ENCODE measurements at places on chromosomes 6 and 20.

DNA sequence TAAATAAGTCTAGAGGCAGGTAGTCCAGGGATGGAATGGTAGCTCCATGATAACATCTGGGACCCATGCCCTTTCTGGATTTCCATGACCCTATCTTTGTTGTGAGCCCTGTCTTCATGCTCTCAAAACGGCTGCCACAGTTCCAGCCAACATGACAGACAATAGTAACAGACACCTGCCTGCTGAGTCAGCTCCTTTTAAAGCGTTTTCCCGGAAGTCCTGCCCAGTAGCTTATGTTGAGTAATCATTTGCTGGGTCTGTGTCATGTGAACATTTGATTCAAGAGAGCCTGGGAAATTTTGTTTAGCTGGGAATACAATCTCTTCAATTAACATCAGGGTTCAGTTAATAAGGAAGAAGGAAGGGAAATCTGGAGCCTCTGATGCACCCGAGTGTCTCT lies 262.2 kb upstream of the SULF2 start:
- DNase-seq = no peak

DNA sequence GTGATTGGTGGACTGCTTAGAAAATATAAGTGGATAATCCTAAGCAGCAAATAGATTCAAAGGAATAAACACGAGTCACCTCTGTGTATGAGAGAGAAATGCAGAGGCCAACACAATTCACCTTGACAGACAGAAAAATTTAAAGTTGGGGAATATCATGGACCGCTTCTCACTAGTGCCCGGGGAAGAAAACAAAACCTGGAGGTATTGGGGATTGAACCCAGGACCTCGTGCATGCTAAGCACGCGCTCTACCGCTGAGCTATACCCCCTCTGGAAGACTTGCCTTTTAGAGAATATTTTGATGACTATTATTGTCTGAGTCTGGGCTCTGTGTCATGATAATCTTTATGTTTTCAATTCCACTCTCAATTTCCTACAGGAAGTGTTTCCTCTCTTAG lies 111.9 kb downstream of the TRIM27 start:
- DNase-seq = no peak

GRCh38 chr6:79764747-79765146 lies 133.6 kb downstream of the SH3BGRL2 start:
- no peak for DNase-seq

GRCh38 chr6:105874835-105875626 lies 211.1 kb upstream of the PRDM1 start:
- DNase-seq = no peak

DNA sequence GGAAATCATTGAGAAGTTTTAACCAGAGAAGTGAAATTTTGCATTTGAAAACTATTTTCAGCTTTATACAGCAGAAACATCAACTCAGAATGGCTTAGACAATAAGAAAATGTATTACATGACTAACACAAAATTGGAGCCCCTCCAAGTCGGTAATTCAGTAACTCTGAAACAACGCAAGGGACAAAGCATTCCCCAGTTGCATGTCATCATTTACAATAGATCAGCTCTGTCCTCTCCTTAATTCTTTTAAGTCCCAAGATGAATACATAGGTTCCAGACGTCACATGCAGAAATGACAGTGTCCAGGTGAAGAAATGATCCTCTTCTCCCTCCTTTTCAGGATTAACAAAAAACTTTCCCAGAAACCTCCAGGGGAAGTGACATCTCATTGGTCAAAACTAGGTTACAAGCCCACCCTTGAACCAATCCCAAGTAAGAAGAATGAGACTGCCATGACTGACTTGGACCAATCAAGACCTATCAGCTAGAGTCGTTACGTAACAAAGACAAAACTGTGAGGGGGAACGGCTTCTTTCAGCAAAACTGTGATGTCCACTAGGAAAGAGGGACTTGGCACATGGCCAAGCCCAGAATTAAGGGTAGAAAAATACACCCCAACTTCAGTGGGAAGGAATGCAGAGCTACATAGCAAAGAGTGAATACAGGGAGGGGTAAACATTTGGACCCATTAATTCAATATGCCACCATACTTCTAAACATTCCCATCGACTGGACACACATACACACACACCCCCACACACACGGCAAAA lies 149.8 kb upstream of the PRND start:
- DNase-seq = no peak

DNA sequence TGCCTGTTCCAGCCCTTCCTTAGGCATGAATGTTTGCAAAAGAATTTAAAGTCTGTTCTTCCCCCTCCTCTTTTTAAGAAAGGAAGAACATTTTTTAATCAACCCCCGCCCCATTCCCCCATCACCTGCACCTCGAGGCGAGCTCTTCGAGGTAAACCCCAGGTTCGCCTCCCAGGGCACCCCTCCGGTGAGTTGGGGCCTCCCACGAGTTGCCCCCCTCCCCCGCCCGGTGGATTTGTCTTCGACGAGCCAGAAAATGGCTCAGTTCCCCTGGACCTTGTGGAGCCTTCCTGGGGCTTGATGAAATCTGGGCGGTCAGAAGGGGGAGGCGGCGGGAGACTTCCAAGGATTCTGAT lies 256 bp upstream of the OVOL2 start:
- no peak for DNase-seq

DNA sequence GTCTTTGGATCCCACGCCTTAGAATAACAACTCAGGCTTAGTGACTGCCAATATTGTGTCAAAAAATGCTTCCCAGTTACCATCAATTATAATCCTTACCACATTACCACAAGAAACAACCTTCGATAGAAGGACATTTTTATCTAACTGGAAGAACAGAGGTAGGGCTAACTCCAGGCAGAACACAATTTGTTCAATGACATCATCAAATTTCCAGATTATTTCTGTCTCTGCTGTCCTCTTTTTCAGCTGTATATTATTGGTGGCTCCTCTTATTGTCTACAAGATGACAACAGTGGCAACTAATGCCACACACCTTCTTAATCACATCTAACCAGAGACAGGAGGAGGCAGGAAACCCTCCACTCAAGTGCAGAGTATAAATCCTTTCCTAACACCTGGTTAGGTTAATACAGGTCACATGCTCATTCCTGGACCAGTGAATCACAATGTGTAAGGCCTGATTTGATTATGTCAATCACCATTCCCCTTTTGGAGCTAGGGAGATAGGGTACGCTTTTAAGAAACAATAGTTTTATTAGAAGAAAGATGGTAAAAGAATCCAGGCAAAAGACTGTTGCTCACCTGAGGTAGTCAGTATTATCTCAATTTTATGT lies 18.0 kb downstream of the KHDC1L start:
- DNase-seq = no peak

DNA sequence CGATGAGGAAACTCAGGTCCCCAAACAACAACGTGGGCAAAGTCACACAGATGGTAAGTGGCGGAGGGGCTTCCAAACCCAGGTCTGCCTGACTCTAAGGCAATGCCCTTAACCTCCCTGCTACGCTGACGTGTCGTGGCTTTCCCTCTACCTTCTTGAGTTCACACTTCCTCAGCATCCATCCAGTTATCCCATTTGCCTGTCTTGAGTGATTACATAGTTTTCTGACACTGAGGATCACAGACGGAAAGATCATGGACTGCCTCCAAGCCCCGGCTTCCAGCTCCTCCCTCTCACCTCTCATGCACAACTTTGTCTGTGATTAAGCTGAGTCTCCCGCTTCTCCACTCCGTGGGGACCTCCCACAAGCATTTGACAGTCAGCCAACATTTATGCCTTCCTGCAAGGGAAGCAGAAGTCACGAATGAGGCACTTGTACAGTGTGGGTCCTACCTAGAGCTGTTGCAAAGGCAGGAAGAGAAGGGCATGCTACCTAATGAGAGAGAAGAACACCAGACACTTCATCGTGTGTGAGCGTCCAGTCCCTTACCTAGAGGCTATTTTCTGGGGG lies 33.8 kb downstream of the TBC1D7 start:
- no peak for DNase-seq

- DNase-seq = no peak
These were observed at the start of gene GABRR1 for GRCh38 chr6:89217299-89217910. Gene GABRR1 (minus strand): TSS chr6:89217358. CDS start chr6:89217322, 36 bp downstream.

DNA sequence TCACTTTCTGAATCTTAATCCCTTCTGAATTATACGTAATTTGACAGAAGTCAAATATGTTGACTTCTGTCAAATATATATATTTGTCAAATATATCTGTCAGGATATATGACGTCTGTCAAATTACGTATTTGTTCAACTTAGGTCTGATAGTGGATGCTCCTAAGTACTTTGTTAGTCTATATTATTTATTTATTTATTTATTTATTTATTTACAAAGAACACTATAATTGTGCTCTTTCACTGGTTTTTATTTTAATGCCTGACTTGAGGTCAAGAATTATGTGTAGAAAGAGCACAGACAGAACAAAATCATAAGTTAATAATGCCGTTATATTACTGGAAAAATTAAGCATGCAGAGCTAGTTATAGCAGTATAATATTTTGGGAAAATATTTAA lies 81.2 kb downstream of the UST start:
- no peak for DNase-seq

DNA sequence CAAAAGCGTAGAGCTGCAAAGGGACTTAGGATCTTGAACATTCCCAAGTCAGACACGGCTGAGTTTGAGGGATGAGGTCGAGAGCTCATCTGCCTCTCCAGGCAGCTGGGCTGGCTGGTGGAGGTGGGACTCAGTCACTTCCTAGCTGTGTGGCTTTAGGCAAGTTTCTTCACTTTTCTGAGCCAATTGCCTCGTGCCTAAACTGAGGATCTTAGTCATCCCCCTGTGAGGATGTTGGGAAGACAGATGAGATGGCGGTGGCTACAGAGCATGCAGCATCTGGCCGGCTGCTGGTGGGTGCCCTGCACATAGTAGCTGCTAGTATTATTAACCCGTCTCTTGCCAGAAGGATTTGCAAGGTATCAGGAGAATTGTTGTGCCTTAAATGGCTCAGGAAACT lies 27.5 kb downstream of the TFAP2C start:
- DNase-seq = no peak

- DNase-seq = no peak
These were observed 217.2 kb upstream of the FOXA2 start for GRCh38 chr20:22801528-22801927.

DNA sequence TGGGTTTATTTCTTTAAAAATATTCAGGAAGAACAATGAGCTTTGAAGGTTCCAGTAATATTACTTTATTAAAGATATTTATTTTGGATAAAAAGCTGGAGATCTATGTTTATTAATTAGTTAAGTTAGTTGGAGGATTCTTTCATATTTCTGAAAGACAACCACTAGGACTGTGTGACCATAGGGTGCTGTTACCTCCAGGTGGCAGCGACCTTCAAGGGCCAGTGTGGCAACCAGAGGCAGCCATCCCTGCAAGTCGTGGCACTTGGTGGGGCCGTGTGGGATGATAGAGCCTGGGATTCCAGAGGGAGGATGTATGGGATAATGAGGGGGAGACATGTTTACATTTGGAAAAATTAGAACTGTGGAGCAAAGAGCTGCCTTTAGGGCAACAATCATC lies 95.5 kb upstream of the SCP2D1 start:
- DNase-seq = no peak

DNA sequence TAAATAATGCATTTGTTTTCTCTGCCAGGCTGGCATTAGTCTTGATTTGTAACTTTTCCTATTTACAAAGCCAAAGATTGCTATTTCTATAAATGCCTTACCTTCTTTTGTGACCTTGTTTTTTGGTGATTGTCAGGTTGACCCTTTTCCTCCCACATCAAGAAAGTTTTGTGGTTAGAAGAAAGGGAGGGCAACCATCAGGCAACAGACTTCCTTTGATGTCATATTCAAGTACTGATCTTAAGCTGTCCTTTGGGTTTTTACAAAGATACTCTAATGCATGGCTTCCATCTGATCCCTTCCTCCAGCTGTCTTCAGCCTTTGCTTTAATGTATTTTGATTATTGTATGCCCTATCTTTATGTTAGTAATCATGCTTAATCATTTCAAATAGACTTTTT lies 23.9 kb downstream of the RNF217 start:
- DNase-seq = no peak

DNA sequence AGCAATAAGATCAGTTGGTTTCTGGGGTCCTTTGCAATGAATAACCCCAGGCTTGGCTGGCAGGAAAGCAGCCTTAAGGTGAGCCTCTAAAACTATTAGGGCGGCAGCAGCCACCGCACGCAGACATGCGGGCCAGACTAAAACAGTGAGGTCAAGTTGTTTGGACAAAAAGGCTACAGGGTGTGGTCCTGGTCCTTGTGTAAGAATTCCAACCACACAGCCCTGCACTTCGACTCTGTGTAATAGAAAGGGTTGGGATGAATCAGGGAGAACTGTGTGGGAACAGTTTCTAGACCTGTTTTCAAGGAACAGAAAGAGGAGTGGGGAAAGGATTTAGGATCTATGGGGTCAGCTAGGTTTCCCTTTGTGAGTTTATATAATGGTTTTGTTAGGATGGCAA lies 237.6 kb downstream of the SMOC2 start:
- DNase-seq = no peak

- DNase-seq = no peak
These were observed 158.7 kb upstream of the SLC22A16 start for GRCh38 chr6:110635096-110635495.

DNA sequence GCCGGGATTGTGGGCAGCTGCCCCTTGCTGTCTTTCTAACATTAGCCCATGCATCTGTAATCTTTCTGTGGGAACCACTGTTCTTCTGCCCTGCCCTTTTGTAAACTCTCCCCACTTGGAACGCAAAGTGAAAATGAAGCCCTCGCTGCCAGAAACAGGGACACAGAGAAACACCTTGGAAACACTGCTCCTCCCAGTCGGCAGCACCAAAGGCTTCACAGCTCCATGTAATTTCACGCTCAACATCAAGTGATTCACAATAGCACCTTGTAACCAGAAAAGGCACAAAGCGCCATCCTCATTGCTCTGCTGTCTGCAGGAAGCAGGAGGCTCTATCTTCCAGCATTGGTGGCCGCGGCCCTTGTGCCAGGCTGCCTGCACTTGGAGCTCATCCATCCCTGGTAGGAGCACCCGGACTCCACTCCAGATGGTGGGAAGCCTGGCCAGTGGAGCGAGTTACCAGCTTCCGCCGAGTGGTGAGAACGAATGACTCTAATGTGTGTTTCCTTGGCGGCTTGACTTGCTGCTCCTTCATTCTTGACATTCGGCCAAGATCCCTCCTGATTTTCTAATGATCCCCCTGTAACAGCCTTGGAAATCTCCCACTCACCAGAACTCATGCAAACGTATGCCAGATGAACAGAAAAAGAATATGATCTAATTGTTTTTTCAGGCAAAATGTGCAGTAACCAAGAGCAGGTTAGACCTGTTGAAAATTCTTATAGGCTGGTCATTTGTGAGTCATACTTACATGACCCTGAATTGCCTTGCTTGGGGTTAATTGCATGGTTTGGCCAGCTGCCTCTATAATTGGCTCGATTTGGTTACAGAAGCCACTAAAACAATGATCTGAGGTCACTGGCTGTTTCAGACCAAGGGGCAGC lies 169.1 kb upstream of the CDYL start:
- DNase-seq = no peak

Measured in CD4-positive, alpha-beta T cell treated with Interleukin-15 for 4 hours (primary cell).